ENCODE measurements at places on chromosomes 13 and 19.

GRCh38 chr19:13932149-13932637, 6.0 kb downstream of the PODNL1 start:
- no peak for DNase-seq

- no peak for DNase-seq
Observed at GRCh38 chr13:26370553-26370952, 116.6 kb downstream of the CDK8 start.

DNA sequence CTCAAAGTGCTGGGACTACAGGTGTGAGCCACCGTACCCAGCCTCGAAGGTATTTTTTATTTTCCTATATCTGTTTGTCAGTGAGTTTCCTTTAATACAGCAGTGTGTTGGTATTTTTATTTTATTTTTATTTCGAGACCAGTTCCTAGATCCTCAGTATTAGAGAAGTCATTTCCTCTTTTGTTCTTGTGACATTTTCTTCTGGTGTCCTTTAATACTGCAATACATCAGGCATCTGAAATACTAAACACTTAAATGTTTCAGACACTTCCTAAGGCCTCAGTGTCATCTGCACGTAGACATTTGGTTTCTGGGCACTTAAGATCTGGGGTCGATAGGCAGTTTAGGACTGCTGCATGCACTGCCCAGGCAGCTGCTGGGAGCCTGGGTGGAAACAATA, 22.5 kb downstream of the GATAD2A start:
- no peak for DNase-seq

DNA sequence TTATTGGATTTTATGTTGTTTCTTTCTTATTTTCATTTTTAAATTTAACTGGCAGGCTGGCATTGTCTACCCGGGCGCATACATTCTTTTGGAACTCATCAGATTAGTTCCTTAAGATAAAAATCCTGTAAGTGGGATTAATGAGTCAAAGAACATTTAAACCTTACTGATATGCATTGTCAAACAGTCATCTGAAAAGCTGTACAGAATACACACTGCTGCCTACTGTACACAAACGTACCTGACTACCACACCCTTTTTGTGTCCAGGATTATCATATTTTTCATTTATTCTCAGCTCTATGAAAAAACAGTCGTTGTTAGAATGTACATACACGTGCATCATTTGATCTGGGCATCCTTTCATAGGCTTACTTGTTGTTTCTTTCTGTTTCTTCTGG, 358.3 kb downstream of the EFNB2 start:
- DNase-seq, result no peak

DNA sequence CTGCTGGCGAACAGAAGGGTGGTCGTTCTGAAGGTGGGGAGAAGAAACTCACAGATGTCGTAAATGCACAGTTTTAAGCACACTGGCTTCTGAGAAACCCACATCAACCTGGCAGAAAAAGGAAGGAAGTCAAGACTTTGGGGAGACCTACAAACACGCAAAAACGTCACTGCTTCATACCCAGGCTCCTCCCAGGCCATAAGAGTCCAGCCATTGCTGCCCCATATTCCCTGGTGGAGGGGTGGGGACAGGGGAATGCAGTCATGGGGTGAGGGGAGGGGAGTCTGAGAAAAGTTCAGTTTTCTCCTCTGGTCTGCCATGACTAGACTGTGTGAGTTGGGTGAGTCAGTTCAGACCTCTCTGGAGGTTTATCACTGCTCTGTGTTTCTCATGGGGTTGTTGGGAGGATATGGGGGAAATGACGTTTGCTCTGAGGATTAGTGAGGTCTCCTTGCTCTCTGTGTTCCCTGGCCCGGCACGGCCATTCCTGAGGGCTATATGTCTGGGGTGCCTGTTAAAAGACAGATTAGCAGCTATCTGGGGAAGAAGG, 139.0 kb downstream of the FLT1 start:
- peak; percentile 56 for DNase-seq

- no peak for DNase-seq
Observed at GRCh38 chr19:4638317-4638716, 999 bp upstream of the TNFAIP8L1 start.

DNA sequence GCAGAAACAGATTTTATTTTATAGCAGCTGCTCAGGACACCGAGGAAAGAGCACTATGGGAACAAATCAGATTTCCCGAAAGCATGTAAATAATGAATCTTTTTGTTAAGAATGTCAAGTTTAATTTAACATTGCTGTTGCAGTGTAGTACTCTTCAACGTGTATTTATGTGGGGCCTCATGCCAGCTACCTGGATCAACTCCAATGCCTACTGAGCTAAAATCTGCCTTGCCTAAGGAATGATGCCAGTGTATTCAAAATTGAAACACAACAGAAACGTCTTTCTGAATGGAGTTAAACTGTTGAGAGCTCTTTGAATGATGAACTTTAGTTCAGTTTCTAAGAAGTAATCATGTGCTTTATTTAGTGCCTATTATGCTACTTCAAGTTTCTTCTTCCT, 1379.8 kb upstream of the ATXN8OS start:
- DNase-seq, result no peak

DNA sequence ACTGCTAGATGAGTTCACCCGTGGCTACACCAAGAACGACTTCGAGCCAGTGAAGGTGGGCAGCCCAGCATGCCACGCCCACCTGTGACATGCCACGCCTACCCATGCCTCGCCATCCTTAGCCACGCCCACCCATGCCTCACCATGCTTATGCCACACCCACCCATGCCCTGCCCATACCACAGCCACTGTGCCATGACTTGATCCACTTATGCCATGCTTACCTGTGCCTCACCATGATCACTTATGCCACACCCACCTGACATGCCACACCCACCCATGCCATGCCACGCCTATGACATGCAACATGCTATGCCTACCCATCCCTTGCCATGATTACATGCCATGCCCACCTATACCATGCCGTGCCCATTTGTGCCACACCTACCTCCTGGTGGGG, 12.9 kb upstream of the USE1 start:
- no peak for DNase-seq

- peak; percentile 23 for DNase-seq
Observed at GRCh38 chr19:31152906-31153305, 196.3 kb downstream of the TSHZ3 start.

DNA sequence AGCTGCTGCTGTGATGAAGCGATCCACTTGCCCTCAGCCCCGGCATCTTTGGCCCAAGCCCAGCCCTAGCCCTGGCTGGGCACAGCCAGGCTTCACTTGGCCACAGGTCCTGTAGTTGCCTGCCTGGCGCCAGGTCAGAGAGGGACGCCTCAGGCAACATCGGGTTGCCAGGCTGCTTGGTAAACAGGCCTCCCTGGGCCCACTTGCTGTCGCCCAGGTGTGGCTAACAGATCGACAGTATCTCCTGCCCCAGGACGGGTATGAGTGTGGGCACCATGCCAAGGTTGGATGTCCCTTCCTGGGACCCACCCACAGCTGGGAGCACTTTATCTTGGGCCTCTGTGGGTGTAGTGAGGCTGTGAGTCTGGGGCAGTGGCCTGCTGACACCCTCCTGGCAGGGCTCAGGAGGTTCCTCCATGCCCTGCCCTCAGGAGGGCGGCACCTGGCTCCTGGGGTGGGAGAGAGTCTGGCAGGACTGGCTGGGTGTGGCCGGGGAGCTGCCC, 27.8 kb downstream of the CARM1 start:
- no peak for DNase-seq

DNA sequence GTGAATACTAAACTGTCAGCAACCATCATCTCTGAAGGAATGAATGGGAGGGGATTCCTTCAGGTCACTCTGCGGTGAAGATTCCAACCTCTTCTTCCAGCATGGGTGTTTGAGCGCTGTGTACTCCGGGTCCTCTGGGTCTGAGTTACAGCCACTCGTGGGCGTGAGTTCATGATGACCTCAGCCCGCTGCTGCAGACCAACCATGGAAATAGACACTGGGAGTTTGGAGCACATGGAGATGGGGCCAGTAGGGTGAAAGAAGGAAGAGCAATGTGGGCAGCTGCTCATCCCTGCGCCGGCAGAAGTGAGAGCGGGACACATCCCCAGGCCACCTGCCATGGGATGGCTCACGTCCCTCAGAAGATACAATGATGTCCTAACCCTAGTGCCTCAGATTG, 16.8 kb upstream of the RAB20 start:
- DNase-seq, result no peak

DNA sequence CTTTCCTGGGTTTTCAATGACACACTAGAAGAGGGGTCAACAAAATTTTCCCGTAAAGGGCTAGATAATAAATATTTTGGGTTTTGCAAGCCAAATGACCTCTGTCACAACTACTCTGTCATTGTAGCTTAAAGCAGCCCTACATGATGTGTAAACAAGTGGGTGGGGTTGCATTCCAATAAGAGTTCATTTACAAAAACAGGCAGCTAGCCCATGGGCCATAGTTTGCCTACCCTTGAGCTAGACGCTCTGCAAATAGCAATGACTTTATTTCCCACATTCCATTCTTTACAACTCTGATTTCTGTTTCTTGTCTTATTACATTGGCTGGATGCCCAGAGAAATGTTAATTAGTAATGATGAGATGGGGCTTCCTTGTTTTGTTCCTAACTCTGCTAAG, 76.0 kb downstream of the ZNF557 start:
- DNase-seq, result no peak

DNA sequence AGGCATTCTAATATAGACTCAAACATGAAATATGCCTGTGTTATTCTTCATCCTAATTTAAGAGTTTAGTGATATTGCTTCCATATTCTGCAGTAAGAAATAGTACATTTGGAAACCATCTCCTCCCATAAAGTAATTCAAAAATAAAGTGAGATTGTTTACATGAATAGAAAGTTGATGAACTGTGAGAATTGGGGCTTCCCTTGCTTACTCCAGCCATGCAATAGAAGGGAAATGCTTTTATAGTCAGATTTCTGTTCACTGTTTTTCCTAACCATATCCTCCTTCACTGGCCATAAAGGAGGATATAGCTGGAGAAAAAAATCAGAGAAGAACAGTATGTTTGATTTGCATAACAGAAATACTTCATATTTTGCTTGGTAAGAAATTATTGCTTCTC, 7.8 kb downstream of the LRCH1 start:
- no peak for DNase-seq

GRCh38 chr13:97339988-97340749, 93.8 kb upstream of the RAP2A start:
- no peak for DNase-seq

- no peak for DNase-seq
Observed at GRCh38 chr13:80727321-80727975, 386.5 kb upstream of the SPRY2 start.

DNA sequence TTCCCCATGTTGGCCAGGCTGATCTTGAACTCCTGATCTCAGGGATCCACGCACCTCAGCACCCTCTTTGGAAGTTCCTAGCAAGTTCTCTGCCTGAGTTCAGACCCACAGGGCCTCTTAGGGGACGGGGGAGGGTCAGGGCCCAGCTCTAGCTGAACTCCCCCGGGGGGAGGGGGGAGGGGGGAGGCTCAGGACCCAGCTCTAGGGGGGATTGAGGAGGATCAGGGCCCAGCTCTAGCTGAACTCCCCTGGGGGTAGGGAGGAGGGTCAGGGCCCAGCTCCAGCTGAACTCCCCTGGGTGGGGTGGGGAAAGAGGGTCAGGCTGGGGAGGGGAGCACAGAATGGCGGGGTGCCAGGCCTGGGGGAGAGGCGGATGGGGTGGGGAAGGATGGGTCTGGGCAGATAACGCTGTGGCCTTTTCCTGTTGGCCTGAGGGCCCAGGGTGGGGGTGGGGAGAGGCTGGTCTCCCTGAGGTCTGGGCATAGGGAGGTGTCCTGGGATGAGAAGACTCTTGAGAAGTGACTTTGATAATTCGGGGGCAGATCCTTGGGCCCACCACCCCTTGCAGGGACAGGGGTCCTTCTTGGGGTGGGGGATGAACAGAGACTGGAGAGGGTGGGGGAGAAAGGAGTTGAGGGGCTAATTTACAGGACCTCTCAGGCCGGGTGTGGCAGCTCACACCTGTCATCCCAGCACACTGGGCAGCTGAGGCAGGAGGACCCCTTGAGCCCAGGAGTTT, 5.5 kb upstream of the PTBP1 start:
- no peak for DNase-seq

DNA sequence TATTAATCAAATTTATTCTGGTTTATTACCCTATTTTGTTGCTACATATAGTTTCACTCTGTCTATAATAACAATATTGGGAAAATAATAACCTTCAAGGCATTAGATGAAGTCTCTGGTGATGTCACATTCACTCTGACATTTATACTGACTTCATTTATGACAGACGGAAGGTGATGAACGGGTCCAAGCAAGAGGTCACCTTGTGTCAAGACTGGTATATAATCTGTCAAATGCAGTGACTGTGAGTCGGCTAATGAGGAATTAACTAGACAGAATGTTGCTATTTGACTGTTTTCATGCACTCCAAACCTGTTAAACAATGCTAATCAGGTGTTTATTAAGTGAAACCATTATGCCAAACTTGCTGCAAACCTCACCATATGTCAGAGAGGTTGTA, 800.5 kb upstream of the KLHL1 start:
- DNase-seq, result no peak

- no peak for DNase-seq
Observed at GRCh38 chr19:7421941-7422744, 66.7 kb downstream of the PEX11G start.

DNA sequence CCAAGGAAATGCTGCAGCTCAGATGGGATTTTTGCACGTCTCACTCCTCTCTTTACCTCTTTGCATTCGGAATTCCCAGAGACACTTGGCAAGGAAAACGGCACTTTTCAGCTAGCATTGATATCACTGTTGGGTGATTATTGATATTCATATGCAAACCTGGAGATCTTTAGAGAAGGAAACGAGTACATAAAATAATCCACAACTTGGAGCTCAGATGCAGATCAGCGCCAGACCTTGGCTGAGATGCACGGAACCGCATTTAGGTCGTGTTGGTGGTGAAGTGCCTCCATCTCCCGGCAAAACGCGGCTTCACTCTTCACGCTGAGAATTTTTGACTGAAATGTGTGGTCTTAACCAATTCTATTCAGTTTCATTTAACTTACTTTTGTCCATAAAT, 77.2 kb upstream of the ARHGEF7 start:
- DNase-seq, result no peak

DNA sequence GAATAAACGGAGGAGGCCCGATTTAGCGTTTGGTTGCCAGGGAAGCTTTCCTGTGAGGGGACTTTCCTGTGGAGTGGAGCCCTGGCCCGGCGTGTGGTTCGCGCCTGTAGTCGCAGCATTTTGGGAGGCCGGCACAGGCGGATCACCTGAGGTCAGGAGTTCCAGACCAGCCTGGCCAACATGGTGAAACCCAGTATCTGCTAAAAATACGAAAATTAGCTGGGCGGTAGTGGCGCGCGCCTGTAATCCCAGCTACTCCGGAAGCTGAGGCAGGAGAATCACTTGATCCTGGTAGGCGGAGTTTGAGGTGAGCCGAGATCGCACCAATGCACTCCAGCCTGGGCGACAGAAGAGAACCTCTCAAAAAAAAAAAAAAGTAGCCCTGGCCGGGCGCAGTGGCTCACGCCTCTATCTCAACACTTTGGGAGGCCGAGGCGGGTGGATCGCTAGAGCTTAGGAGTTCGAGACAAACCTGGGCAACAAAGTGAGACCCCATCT, 6.9 kb downstream of the KANK3 start:
- DNase-seq, result no peak

- no peak for DNase-seq
Observed at GRCh38 chr19:41801792-41802211, 5.4 kb downstream of the CEACAM3 start.
